Kidney (tissue), 22 donors: ENCODE measurements at places on chromosomes 7 and 10. TPM values are rescaled to one million over a fixed set of nuclear protein-coding genes. Genes with fewer than 3 reads are reported as not detected.

The COL28A1 gene
- total RNA-seq: 5.8 TPM

The CHAT gene
- not detected for total RNA-seq

The SPDYE8 gene
- not detected for total RNA-seq

The CALML3 gene
- total RNA-seq: not detected

The GPRIN2 gene
- 12.6 TPM for total RNA-seq

The GPR15LG gene
- 0.44 TPM for total RNA-seq

The TAS2R16 gene
- total RNA-seq: not detected

The PRKAR2B gene
- 6.9 TPM for total RNA-seq

The ACTL6B gene
- total RNA-seq: not detected

The DPP6 gene
- total RNA-seq: 1.8 TPM

The ZC3HAV1 gene
- total RNA-seq: 40.2 TPM

The UNC5B gene
- total RNA-seq: 22.6 TPM

- DNase-seq: peak; percentile 77
Observed at GRCh38 chr10:133335246-133336117, 1.2 kb downstream of the CALY start.

DNA sequence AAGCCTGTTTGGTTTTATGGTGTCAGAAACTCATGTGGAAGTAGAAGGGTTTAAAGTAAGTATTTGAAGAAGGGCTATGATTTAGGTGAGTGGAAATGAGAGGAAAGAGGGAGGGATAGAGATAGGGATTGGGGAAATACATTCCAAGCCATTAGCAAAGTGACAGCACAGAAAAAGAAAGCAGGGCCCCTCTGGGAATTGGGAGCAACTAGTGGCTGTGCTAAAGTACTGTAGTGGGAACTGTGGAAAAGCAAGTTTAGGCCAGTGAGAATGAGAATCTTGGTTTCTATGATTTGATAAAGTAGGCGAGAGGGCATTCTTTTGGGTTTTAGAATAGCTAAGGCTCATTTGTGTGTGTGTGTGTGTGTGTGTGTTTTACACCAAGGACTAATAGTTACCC is 5.0 kb downstream of the PRKG1 start:
- DNase-seq: no peak

GRCh38 chr10:81570878-81571794 is 303.9 kb upstream of the NRG3 start:
- DNase-seq: peak; percentile 61

DNA sequence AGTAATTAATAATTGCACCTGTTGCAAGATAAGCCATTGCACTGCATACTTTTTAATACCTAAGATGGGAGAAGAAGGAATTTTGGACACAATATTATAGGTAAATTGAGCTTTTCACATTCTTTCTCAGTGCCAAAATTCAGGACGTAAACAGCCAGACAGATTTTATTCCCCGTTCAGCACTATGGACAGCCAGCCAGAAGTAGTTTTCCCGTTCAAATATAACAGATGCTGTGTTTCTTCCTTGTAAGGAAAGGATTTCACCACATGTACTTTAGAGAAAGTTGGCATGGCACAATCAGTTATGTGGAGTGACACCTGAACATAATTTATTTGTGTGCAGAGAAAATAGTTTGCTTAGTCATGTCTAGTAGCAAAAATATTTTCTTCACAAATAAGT is 34.8 kb downstream of the SEMA3E start:
- DNase-seq: no peak

DNA sequence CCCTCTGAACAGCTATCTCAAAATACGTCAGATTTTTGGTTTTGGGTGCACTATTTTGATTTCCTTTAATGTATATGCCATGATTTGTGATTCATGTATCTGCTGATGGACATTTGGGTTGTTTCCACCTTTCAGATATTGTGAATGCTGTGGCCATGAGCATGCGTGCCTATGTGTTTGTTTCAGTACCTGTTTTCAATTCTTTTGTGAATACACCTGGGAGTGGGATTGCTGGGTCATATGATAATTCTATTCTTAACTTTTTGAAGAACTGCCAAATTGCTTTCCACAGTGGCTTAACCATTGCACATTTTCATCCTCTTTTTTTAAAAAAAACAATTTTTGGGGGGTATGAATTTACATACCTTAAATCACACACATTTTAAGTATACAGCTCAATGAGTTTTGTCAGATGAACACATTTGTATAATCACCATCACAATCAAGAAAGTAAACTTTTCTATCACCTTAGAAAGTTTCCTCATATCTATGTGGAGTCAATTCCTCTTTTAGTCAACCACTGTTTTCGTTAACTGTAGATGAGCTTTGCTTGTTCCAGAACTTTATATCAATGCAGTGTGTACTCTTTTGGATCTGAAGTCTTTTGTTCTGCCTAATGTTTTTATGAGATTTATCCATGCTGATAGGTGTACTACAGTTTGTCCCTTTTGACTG is 36.9 kb downstream of the CYP26A1 start:
- DNase-seq: no peak

DNA sequence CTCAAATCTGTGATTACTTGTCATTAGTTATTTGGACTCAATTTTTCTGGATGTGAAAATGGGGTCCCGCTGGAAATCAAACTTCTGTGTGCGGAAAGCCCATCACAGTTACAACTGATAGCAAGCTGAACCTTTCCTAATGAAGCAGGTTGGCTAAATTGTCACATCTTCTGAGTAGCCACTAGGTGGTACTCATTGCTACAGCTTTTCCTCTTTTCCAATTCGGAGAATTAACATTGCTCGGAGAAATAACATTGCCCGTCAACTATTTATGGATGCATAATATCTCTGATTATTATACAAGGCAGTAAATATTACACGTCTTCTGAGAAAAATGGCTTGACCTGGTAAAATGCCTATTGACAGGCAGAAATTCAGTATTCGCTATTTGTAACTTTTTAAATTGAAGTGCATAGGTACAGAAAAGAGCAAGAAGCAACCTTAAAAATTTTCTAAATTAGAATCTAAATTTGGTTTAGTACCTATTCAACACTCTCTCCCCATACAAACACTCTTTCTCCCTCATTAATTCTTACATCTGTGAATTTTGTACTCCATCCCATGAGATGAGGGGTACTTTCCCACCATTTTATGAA is 17.3 kb upstream of the BLOC1S2 start:
- no peak for DNase-seq

DNA sequence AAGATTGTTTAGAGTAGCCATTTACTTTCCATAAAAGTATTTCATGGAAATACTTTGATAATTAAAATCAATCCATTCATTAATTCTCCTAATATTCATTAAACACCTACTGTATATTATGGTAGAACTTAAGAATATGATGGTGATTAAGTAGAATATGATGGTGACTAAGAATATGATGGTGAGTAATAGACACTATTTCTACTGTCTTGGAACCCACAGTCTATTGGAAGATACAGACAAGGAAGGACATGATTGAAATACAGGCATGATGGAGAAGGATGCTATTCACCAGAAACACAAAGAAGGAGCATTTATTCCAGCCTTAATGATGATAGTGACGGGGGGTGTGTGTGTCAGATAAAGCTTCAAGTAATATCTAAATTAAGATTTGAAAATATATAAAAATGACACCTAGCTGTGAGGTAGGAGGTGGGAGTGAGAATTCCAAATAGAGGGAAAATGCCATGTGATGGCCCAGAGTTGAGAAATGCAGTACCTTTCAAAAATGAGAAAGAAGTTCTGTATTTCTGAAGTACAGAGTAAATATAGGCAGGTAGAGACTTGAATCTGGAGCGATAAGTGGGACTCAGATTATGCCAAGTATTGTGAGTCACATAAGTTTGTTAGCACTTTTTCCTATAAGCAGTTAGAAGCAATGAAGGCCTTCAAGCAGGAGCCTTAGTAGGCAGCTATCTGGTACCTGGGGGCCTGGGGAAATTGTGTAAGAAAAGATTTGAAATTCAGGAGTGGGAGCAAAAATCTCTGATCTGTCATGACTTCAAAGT is 12.5 kb upstream of the CDK13 start:
- DNase-seq: no peak

- DNase-seq: no peak
Observed at GRCh38 chr7:109094-109493, 83.3 kb upstream of the FAM20C start.

DNA sequence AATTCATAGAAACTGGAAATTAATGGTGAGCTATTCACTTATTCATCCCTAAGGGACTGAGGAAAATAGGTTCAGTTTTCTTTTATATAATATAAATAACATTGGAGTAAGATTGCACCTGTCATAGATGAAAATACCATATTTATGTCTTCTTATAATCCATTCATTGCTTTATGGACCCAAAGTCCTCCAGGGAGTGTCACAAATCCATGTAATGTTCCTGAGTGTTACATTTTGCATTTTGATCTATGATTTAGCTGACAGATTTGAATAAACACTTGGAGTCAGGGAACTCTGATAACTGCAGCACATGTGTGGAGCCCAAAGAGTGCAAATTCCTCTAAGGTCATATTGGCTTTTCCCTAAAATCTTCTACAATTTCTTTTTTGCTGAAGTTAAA is 484.3 kb downstream of the MDFIC start:
- no peak for DNase-seq

GRCh38 chr7:157570531-157571200 is 233.9 kb downstream of the DNAJB6 start:
- no peak for DNase-seq

- DNase-seq: peak; percentile 35
Observed at GRCh38 chr10:132879408-132880127, 62.8 kb downstream of the CFAP46 start.

DNA sequence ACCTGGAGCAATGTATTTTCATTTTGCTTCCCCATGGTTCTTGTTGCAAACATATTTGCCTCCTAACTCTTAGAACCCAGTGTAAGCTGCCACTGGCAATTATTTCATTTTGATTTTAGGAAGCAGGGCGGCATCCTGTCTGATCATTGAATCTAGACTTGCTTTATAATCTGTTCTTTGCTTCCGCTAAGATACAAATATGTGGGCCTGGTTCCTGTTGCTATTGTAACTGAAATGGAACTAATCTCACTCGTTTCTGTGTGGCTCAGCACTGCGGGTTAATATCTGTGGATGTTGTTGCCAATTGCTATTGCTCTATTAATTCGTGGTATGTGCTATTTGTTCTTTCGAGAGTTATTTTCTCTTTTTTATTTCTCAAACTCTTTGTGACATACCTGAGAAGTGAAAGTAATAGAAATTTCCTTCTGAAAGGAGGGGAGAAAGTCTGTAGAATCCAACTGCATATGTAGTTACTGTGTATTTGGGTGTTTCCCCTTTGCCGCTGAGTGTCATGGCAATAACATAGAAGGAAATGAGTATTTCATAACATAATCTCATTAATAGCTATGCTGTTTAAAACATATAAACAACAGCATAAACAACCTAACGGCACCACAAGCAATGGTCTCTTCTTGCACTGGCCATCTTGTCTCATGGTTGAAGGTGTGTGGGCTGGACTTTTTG is 62.4 kb downstream of the FZD1 start:
- DNase-seq: no peak

- DNase-seq: no peak
Observed at GRCh38 chr10:86252556-86252955, 114.0 kb downstream of the GRID1 start.

GRCh38 chr7:137032436-137032835 is 164.0 kb downstream of the CHRM2 start:
- DNase-seq: peak; percentile 3

GRCh38 chr10:67789769-67790168 is 48.2 kb downstream of the DNAJC12 start:
- DNase-seq: no peak

GRCh38 chr10:36256166-36256565 is 614.1 kb upstream of the FZD8 start:
- peak; percentile 53 for DNase-seq

DNA sequence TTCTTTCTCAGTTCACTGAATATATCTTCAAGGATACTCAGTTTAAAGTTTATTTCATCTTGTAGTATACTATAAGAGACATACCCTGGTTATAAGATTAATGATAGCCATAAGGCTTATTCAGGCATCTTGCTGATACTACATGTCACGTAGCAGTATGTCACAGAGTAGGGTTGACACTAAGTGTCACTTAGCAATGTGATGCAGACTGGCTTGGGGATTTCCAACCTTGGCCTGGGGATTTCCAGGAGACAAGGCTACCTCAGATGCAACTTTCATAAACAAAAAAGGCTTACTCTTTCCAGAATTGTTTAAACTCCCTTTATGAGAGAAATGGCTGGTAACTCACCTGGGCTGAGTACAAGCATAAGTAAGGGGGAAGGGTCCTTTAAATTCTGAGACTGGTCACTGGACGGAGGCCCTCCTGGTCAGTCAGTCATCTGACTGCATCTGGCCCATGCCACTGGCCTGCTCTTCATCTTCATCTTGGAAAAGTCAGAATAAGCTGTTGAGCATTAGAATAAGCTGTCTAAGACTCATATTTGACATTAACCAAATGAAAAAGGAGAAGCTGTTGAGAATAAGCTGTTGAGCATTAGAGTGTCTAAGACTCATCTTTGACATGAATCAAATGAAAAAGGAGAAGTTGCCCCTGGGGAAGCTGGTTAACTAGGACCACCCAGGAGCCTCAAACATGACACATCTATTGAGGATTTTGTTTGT is 9.5 kb downstream of the SLC13A1 start:
- DNase-seq: peak; percentile 24

DNA sequence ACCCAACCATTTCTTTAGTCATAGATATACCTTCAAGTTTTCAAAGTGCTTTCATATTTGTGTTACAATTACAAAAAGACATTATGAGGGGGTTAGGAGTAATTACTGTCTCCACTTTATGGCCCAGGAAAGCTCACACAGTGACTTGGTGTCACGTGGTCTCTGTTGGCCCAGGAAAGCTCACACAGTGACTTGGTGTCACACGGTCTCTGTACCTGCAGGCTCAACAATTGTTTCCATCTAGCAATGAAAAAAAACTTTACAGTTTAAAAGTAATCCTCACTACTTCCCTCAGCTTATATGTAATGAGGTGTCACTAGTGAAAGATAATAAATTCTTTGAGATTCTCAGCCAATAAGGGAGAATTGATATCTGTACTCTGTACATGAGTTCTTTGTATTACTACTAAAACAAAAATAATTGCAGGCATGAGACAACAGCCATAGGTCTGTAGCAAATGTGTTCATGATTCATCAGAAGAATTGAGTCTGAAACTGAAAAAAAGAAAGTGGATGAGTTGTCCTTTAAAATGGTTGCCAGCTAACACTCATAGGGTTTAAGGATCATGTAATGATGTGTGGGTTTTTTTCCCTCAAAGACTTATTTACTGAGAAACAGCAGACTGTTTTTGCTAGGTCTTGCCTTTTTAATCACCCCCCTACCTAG is 10.9 kb downstream of the OGDH start:
- DNase-seq: no peak

DNA sequence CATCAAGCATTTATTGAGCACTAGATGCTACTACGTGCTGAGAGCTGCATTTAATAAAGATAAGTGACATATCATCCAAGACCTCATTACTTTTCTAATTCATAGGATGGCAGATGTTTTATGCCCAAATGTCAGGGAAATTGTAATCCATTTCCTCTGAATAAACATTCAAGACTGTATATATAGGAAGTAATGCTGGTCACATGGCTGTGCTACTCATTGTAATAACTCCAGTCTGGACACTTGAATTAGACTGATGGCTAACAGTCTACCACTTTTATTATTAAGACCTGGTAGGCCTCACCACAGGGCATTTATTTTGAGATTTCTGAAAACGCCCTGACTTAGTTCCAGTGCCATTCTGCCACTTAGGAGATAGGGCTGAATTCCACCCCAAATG is 36.6 kb downstream of the PIK3AP1 start:
- DNase-seq: no peak

GRCh38 chr10:10996966-10997620 is 20.6 kb upstream of the CELF2 start:
- no peak for DNase-seq

- peak; percentile 32 for DNase-seq
Observed at GRCh38 chr10:1173091-1173490, 116.9 kb downstream of the WDR37 start.
